Stimulated activated CD4-positive, alpha-beta T cell treated with anti-CD3 and anti-CD28 coated beads, Interleukin-15, amount 100 ng/mL, for 1 hour (primary cell): ENCODE measurements at places on chromosomes 1 and 21.
A peak's percentile ranks its signal among the peaks of the same experiment; 100 is the strongest.

DNA sequence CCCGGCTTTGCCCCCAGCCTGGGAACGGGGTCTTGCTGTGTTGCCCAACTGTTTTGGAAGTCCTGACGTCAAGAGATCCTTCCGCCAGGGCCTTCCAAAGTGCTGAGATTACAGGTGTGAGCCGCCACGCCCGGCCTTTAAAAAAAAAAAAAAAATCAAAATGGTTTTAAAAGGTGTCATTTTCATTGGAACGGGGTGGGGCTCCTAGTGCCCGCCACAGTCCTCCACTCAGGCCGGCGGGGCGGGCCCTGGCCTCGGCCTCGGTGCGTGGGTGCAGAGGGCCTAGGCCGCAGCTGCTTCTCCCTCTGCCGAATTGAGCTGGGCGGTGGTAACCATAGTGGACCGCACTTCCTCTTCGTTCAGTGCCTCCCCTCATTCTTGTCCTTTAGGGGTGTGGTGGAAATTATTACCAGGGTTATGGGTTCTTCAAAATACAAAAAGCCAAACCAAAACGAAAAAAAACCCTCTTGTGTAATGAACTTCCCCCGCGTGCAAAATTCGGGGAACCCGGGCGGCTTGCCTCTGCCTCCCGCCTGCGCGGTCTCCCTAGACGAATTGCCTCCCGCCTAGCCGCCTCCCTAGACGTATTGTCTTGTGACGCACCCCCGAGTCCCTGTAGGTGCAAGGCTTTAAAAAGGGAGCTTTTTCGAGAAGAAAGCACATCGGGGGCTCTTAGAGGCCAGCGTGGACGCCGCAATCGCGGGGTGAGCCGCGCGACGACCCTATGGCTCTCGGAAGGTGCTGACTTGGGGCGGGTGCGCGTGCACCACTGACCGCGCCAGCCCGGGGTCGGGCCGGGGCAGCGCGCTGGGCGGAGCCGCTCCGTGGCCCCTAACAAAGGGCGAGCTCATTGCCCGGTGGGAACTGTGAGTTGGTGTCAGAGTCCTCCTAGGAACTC, 10.5 kb upstream of the SPEN start:
- DNase-seq = peak; percentile 24

GRCh38 chr1:221035662-221036153, 156.5 kb downstream of the HLX start:
- no peak for DNase-seq

- DNase-seq = no peak
Measured at GRCh38 chr1:182485861-182486260, 35.9 kb downstream of the RGSL1 start.

GRCh38 chr1:199132006-199132405, 493.2 kb downstream of the PTPRC start:
- DNase-seq = no peak

DNA sequence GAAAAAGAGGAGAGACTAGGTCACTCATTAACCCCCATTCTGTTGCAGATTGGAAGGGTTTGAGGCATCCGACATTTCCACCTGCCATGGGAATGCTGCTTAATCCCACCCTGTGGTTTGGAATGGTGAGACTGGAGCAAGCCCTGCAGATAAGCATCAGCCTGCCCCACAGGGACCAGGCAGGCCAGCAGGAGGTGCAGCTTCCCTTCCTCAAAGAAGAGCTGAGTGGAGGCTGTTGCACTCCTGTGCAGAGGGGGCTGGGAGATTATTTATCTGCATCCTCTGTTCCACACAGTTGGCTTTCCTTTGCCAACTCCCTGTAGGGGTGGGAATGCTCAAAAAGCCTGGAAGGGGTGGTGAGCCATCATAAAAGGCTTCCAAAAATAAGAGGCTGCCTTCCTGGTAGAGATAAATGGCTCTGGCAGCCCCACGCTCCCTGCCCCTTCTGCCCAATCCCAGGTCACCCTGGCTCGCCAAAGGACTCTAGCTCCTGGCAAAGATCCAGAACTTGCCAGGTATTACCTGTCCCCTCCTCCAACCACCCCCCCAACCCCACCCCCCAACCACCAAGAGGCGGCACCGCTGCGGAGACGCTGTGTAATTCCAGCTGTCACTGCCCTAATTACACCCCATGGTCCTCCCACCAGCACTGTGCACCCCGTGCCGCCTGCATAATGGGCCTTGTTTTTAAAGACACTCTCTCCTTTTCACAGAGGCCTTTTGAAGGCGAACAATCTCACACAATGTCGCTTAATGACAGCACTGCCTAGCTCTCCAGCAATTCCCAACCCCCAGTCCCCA, 83.0 kb upstream of the ZC3H12A start:
- DNase-seq = no peak

- DNase-seq = no peak
Measured at GRCh38 chr1:67001682-67002425, 52.1 kb downstream of the SLC35D1 start.

DNA sequence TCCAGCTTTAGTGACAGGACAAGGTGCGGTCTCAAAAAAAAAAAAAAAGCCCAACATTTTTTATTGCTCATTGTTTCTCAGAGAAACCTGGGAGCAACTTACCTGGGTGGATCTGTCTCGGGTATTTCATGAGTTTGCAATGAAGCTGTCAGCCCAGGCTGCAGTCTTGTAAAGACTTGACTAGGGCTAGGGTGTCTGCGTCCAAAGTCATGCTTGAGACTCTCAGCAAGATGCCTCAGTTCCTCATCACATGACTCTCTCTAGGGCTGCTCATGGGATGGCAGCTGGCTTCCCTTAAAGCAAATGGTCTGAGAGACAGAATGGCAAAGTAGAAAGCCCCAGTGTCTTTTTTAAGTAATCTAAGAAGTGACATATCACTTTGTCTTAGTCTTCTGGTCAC, 8.1 kb downstream of the GABPA start:
- DNase-seq = no peak

GRCh38 chr1:171738911-171739310, 3.0 kb downstream of the VAMP4 start:
- no peak for DNase-seq

GRCh38 chr1:69305621-69306020, 262.1 kb upstream of the LRRC7 start:
- no peak for DNase-seq

GRCh38 chr1:15323989-15324868, 77.2 kb downstream of the FHAD1 start:
- no peak for DNase-seq

DNA sequence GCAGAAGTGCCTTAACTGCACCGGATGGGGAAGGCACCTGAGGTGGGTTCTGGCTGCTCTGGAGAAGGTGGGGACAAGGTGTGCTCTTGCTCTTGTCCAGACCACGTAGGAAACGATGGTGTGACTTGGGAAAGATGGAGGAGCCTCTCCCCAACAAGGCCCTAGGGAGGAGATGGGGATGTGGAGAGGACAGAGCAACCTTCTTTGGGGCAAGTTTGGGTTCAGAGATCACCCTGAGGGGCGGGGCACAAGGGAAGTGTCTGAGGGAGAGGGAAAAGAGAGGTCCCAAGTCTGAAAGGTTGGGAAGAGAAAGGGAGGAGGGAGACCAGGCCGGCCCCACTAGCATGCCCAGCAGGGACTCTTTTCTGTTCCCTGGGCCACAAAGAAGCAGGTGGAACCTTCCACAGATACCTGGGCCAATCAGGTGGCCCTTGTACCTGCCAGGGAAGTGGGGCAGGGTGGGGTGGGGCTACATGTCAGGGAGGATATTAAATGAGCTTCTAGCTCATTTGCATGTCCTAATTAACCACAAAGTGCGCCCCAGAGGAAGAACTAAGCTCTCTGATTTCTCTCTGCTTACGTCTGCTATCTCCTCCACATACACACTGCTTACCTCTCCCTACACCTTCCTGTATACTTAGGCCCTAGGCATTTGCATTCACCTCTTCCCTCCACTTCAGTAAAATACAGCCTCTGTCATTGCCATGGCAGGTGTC, 15.9 kb downstream of the INKA2 start:
- DNase-seq = no peak

- DNase-seq = no peak
Measured at GRCh38 chr21:34511181-34511580, 829 bp downstream of the KCNE1 start.

DNA sequence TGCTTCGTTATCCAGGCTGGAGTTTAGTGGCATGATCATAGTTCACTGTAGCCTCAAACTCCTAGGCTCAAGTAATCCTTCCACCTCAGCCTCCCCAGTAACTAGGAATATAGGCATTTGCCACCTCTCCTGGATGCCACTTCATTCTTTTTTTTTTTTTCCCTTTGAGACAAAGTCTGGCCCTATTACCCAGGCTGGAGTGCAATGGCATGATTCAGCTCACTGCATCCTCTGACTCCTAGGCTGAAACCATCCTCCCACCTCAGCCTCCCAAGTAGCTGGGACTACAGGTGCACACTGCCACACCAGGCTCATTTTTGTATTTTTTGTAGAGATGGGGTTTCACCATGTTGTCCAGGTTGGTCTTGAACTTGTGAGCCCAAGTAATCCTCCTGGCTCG, 19.3 kb downstream of the OSBPL9 start:
- DNase-seq = no peak

DNA sequence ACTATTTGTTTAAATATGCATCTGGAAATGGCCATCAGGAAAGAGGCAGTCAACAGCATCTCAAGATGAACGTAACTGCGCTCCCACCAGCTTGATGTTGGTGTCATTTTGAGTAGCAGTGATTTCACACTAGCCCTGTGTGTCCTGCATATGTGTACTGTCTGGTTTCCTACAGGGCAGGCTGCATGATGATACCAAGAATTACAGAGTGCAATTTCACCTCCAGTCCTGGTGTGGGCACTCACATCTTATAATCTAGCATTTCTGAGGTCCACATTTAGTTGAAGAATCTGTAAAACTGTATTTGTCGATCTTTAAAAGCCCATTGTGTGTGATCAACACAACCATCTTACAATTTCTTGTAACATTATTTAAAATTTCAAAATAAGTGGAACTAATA, 336.4 kb downstream of the PAPPA2 start:
- DNase-seq = no peak

- peak; percentile 17 for DNase-seq
Measured at GRCh38 chr1:229258031-229258756, 12.7 kb upstream of the RAB4A start.

DNA sequence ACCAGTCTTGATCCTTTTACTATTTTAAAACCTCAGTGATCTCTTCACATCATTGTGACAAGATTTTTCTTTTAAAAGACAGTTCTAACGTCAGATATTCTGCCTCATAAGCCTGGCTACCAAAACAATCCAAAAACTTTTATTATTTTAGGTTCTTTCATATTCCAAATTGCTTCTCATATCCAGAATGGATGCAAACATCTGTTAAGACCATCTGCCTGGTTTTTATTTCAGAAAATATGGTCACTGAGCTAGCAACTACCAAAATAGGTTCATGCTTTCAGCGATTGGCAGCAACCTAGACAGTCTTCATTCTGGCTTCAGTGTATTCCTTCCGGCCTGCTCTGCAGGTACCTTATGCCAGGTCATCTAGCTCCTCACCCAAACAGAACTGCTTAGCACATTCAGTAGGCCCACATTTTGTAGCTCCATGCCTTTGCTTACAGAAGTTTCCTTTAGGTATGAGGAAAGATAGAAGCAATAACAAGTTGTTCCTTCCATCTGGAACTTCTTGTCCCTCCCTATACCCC, 59.0 kb upstream of the CACYBP start:
- DNase-seq = no peak

- DNase-seq = no peak
Measured at GRCh38 chr1:82704966-82705365, 904.2 kb downstream of the ADGRL2 start.

DNA sequence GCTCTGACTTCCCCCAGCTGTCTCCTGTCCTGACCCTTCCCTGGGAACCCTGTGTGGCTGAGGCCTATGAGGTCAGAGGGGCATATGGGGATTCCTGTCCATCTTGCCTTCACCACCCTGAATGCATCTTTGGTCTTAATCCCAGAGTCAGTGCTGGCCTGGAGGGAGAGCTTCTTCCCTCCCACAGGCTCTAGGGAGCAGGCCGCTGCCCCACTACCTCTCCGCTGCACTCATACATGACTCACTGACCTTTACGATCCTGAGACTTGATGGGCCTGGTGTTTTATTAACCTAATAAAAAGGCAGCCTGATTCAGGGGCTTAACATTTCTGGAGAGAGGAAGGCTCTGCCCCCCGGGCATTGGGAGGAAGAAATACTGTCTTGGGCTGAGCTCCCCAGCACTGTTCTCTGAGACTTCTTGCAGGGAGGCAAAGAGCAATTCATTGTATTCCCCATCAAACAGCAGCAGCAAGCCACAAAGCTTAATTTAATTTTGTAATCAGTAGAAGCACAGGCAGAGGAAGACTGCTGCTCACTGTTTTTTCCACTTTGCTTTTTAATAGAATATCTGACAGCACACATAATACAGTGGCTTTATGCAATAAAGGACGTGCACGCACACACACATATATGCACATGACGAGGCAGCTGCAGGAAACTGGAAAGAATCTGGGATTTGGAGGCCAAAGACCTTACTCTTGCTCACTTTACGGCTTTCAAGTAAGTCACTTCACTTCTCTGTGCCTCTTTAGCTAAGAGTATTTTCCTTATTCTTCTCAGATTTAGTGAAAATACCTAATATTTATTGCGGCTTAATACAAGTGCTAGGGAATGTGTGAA, 89.2 kb upstream of the GRIK3 start:
- no peak for DNase-seq

DNA sequence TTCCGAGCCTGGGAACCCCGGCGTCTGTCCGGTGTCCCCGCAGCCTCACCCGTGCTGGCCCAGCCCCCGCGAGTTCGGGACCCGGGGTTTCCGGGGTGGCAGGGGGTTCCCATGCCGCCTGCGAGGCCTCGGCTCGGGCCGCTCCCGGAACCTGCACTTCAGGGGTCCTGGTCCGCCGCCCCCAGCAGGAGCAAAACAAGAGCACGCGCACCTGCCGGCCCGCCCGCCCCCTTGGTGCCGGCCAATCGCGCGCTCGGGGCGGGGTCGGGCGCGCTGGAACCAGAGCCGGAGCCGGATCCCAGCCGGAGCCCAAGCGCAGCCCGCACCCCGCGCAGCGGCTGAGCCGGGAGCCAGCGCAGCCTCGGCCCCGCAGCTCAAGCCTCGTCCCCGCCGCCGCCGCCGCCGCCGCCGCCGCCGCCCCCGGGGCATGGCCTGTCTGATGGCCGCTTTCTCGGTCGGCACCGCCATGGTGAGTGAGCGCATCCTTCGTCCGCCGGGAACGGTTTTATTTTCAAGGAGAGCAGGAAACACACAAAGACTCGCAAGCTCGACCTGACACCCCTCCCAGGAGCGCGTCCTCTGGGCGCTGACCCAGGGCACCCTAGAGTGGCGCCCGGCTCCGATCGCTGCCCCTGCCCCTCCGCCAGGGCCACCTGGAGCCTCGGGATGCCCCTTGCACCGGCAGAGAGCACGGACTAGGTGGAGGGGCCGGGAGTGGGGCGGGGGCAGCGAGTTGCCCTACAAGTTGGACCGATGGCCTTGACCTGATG, at the start of gene ABCG1:
Gene ABCG1 (plus strand): TSS at position 305 of the 770 bp plus-strand sequence. CDS start 123 bp downstream, at position 428.
- no peak for DNase-seq

DNA sequence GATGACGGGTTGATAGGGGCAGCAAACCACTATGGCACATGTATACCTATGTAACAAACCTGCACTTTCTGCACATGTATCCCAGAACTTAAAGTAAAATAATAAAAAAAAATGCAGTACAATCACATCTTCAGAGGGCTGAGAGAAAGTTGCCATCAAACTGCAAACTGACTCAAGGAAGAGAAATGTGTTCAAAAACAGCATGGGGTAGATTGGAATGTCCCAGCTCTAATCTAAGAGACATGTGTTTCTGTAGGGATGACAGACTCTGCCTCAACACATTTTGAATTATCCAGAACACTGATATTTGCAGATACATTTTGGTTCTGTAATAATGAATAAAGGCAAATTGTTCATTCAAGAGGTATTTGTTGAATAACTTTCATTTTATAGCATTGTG, 171.2 kb upstream of the RUNX1 start:
- no peak for DNase-seq
